Right renal cortex interstitium (tissue), 3 donors: ENCODE measurements at places on chromosomes 3 and 15. TPM values are rescaled to one million over a fixed set of nuclear protein-coding genes. Genes with fewer than 3 reads are reported as not detected.

Gene ZNF80
- not detected for polyA plus RNA-seq

Gene CEMIP
- 2.6 TPM for polyA plus RNA-seq

Gene SERINC4
- not detected for polyA plus RNA-seq

Gene PRKCI
- 69.9 TPM for polyA plus RNA-seq

Gene SNX22
- polyA plus RNA-seq: 0.83 TPM

Gene MYZAP
- polyA plus RNA-seq: 5.5 TPM

Gene DAZL
- polyA plus RNA-seq: not detected

Gene MCF2L2
- polyA plus RNA-seq: 0.37 TPM

Gene TUSC7
- polyA plus RNA-seq: not detected

Gene ABI3BP
- polyA plus RNA-seq: 29.2 TPM

Gene GPR176
- 14.9 TPM for polyA plus RNA-seq

Gene STARD9
- 7.5 TPM for polyA plus RNA-seq

Gene SEMA5B
- 17.5 TPM for polyA plus RNA-seq

Gene TLR9
- polyA plus RNA-seq: 0.11 TPM

Gene TMEM266
- polyA plus RNA-seq: 11.1 TPM

Gene NR2F2
- 312 TPM for polyA plus RNA-seq

Gene WNT5A
- 38.5 TPM for polyA plus RNA-seq

Gene CACNA1D
- polyA plus RNA-seq: 7.7 TPM

Gene COL6A5
- 0.07 TPM for polyA plus RNA-seq

Gene GPR62
- polyA plus RNA-seq: 0.49 TPM

Gene SEMA6D
- 28.4 TPM for polyA plus RNA-seq

Gene NANOGP8
- 0.21 TPM for polyA plus RNA-seq

Gene FGF7
- 31.2 TPM for polyA plus RNA-seq

Gene FETUB
- polyA plus RNA-seq: not detected

Gene USF3
- polyA plus RNA-seq: 19.0 TPM

Gene CPN2
- 0.11 TPM for polyA plus RNA-seq

Gene BMF
- 39.2 TPM for polyA plus RNA-seq

Gene SCAMP2
- 75.9 TPM for polyA plus RNA-seq

Gene CELSR3
- polyA plus RNA-seq: 0.74 TPM

Gene PATL2
- polyA plus RNA-seq: 0.59 TPM

Gene RYR3
- 4.4 TPM for polyA plus RNA-seq

Gene ASB14
- polyA plus RNA-seq: 0.58 TPM

Gene ZKSCAN7
- 19.0 TPM for polyA plus RNA-seq

Gene CKMT1A
- 1.0 TPM for polyA plus RNA-seq

Gene GOLGA8H
- 0.58 TPM for polyA plus RNA-seq

Gene WDR72
- polyA plus RNA-seq: 67.7 TPM

Gene GREM1
- 0.14 TPM for polyA plus RNA-seq

Gene UBA7
- polyA plus RNA-seq: 29.6 TPM

Gene DAPK2
- 4.9 TPM for polyA plus RNA-seq

Gene CYP1A1
- polyA plus RNA-seq: 0.07 TPM

Gene BCL6
- 7.2 TPM for polyA plus RNA-seq

Gene COL6A6
- 1.8 TPM for polyA plus RNA-seq

Gene A4GNT
- 0.96 TPM for polyA plus RNA-seq

Gene CACNA2D3
- 1.6 TPM for polyA plus RNA-seq

Gene CCK
- 0.11 TPM for polyA plus RNA-seq

Gene B4GALT4
- 35.4 TPM for polyA plus RNA-seq

Gene RPUSD3
- polyA plus RNA-seq: 30.2 TPM

Gene LMOD3
- 0.18 TPM for polyA plus RNA-seq

Gene LMAN1L
- not detected for polyA plus RNA-seq

Gene PLCH1
- 11.4 TPM for polyA plus RNA-seq

Gene LRRIQ4
- polyA plus RNA-seq: 0.23 TPM

Gene MLH1
- 56.3 TPM for polyA plus RNA-seq

Gene AADACL2
- not detected for polyA plus RNA-seq

Gene ZNF502
- polyA plus RNA-seq: 13.8 TPM

Gene SAMD7
- polyA plus RNA-seq: not detected
